Activated effector memory CD4-positive, alpha-beta T cell treated with anti-CD3 and anti-CD28 coated beads, Interleukin-2, amount 50 U/mL, for 16 hours (primary cell): ENCODE measurements at places on chromosomes 5 and 9.

- no peak for DNase-seq
These were observed 595.6 kb downstream of the CAAP1 start for GRCh38 chr9:26296910-26297572.

- DNase-seq = no peak
These were observed 207.1 kb downstream of the DCP2 start for GRCh38 chr5:113183694-113184093.

GRCh38 chr5:58453306-58453705 is 6.6 kb downstream of the PLK2 start:
- DNase-seq = no peak

- no peak for DNase-seq
These were observed 3.2 kb upstream of the FUBP3 start for GRCh38 chr9:130576176-130576575.

- no peak for DNase-seq
These were observed 41.9 kb upstream of the SLC36A1 start for GRCh38 chr5:151405334-151406160.

- DNase-seq = no peak
These were observed 362.7 kb downstream of the CSNK1G3 start for GRCh38 chr5:123874600-123875201.

DNA sequence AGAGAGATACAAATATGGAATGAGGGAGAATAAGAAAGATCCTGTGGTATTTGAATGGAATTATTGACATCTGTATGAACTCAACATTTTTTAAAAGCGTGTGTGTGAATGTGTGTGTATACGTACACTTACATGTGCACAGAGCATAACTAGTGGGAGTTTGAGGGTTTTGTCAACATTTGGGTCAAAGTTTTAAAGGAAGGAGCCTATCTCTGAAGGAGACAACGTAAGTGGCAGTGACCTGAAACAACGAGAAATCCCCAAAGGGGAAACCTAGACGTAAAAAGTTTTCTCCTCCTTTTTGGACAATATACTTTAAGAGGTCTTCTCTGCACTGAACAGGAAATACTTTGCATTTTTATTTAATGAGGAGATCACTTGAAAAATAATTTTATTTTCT is 40.2 kb upstream of the DTWD2 start:
- DNase-seq = no peak

DNA sequence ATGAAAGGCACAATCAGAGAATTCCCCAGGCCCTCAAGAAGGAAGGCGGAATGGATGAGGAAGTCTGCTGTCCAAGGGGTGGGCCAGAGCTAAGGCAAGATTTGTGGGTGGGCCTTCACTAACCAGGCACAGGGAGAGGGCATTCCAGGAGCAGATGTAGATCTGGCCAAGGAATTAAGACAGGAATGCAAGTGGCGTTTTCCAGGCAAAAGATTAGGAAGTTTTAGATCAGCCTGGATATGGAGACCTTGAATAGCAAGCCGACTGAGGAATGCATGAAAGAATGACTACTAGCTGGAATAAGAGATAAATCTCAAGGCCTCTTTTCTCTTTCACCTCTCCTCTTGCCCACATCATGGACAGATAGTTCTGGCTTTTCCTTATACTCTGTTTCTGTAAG is 68.5 kb downstream of the GHR start:
- DNase-seq = no peak

DNA sequence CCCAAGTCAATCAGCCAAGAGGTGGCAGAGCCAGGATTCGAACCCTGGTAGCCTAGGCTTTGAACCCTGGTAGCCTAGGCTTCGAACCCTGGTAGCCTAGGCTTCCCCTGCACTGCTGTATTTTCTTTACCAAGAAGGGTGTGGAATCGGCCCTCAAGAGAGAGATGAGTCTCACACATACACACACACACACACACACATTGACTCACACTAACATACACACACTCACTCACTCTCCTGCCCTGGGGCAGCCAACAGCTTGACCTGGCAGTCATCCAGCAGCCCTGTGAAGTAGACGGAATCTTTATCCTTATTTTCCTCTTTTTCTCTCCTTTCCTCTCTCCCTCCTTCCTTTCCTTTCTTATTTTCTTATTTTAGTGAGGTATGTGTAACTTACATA is 55.4 kb upstream of the RPL26L1 start:
- no peak for DNase-seq

DNA sequence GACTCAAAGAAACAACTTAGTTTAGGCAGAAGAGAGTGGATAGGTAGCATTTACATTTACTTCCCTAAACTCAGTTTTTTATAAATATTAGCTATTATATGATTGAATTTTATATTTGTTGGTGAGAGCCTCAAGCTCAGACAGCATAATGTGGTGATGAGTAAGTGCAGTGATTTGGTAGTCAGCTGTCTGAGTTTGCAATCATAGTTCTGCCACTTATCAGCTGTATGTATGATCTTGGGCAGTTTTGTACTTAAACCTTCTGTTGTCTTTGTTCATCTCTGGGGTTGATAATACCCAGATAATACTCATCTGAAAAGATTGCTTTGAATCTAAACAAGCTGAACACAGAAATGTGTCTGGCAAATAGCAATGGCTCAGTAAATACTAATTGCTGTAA is 108.8 kb downstream of the ANXA1 start:
- no peak for DNase-seq

- no peak for DNase-seq
These were observed 140.1 kb upstream of the ABCA1 start for GRCh38 chr9:105067895-105068580.

DNA sequence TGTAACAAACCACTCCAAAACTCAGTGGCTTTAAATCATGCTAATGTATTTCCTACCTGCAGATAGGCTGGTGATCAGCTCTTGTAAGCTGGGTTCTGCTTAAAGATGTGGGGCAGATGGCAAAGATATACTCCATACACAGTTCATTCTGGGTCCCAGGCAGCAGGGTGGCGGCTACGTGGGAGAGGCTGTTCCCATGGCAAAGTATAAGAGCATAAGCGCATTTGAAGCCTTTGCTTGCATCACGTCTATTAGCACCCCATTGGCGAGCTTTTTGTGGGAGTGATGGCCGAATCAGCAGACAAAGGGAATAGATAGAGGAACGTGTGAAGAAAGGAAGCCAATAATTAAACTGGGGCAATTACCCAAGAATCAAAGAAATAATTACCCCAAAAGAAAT is 523.1 kb downstream of the SPATA31D1 start:
- no peak for DNase-seq

DNA sequence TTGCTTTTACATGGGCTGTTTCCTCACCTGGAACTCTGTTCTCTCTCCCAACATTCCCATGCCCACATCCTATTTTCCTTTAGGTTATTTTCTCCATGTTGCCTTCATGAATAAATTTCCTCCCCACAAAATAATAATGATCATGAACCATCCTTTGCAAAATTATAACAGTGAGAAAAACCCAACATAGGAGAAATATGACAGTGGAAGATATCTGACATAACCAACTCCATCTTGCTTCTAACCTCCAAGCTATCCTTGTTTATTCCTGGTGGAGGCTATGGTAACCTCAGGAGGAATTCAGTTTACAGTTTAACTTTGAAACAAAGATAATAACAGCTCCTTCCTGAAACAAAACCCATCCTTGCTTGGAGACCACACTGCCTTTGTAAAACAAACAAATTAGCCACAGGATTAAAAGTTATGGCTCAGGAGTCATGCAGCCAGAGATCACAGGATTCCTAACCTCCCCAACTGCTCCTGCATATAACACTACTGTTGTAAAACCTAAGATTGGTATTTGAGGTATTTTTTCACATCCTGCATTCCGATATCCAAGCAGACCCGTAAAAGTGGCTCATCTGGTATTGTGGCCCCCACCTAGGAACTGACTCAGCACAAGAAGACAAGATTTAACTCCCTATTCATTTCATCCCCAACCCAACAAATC is 212.4 kb downstream of the TRIM32 start:
- no peak for DNase-seq

GRCh38 chr5:33372721-33373472 is 67.9 kb upstream of the TARS1 start:
- DNase-seq = no peak

DNA sequence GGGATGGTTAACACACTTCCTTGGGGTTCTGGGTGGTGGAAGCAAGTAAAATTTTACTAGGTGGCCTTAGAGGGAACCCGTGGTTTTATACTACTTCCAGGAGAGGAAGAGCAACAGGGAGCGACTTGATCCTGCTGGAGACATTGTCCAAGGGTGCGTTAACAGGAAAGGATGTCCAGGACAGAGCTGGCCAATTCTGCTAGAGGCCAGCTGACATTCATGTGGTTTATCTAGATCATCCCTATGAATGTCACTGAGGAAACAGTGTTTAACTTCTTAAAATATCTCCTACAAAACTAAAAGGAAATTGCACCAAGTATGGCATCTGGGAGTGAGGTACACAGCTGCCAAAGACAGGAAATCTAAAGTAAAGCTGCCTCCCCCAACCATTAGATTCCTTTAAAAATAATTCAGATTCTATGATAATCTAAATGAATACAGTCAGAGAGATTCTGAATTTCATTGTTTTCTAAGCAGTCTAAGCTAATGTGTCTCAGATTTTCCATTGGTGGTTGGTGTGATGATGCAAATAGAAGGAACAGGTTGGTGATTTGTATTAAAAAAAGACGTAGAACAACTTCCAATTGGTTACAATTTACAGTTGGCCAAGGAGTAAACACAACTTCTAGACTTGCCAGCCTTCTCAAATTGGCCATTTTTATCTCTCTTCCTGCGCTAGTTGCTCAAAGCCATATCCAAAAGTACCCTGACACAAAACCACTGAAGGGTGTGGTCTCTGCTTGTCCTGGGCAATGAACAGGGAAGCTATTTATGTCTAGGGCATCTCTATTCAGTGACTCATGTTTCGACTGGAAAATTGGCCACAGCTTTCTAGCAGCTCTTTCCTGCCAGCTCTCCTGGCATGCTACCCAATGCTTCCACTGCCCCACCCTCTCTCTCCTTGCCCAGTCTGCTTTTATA is 574.7 kb upstream of the MEF2C start:
- DNase-seq = no peak

GRCh38 chr5:71587766-71588532 is 809 bp downstream of the MCCC2 start:
- DNase-seq = peak; percentile 63

DNA sequence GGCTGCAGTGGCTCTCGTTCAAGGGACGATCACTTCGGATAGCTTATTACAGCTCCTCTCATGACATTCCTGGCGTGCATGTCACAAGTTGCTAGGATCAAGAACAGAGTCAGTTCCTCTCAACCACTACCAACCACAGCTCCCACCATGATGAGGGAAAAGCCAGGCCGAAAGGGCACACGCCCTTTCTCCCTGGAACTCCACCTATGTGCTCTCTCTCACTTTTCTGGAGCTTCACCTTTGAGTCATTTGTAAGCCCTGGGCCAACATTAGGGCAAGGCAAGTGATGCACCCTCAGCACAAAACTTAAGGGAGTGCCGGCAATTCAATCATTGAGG is 1.6 kb downstream of the SPACA9 start:
- DNase-seq = no peak

DNA sequence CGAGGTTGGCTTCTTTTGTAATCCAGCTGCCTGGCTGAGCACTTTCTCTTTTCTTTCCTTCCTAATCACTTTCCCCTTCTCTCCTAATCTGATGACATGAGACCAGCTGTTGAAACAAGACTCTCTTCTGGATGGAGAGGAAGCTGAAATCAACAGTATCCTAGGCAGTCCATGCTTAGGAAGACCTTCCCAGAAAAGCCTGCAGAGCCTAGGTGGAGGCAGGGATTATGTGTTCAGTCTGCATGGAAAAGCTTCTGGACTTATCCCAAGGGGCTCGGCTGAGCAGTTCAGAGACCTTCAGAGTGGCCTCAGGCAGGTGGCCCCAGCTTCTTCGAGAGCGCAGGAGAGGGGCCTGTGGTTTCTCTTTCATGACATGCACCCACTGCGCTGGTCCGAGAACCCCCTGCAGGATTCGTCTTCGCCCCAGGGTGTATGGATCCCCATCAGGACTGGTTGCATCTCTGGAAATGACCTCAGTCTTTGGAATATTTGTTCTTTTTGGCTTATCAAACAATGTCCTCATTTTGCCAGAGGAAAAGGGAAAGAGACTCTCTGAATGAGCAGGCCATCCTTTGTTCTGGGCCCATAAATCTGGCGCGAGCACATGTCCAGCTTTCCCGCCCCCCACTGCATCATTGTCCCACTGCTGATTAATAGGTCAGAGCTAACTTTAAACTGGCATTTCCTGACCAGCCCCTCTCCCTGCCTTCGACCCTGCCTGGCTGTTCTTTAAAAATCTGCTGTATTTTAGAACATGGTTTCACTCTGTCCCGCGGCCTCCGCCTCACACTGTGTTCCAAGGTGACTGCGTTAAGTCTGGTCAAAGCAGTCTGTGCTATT is 177.9 kb upstream of the KLF4 start:
- no peak for DNase-seq

GRCh38 chr5:80399526-80400239 is 8.2 kb upstream of the ZFYVE16 start:
- DNase-seq = no peak

GRCh38 chr5:171201310-171201709 is 107.7 kb upstream of the TLX3 start:
- DNase-seq = no peak

DNA sequence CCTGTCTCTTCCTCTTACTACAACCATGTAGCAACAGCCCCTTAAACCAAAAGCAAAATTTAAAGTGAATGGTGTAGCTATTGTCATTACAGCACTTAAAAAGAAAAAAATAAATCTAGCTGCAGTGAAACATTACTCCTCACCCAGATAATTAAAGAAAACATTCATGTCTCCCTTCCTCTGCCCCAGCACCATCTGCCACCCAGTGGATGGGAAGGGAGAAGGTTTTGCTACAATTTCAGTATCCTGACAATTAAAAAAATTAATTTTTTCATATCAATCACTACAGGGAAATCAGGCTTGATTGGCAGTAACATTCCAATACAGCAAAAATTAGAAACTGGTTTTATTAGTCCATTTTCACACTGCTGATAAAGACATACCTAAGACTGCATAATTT is 147.4 kb upstream of the PUM3 start:
- no peak for DNase-seq

DNA sequence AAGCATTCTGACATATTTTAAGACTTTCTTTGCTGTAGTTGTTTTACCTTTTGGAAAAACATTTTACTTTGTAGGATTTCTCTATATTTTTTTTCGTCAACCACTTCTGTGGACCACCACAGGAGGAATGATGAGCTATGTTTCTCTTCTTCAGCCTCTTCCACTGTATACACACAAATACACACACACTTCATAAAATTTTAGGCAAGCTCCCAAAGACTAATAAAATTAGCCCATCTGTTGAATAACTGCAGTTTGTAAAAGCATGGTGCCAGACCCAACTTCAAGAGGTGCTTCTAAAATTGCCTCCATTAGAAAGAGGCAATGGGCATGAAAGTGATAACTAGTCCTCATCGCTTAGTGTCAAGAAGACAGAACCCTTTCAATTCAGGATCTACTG is 4.1 kb upstream of the CEP120 start:
- DNase-seq = no peak

DNA sequence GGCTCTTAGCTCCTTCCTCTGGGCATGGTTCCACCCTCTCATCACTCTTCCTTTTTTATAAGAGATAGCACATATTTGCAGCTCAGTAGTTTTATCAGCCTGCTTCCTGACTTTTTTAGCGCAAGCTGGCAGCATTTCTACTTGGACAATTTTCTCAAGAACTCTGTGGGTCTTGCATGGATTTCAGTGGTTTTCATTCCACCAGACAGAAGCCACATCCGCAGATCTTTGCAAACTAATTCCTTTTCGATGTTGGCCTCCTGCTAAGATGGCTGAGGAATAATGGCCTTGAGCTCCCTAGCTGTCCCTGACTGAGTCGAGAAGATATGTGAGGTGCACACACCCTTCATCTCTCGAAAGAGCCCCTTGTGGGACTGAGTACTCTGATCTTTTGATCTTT is 49.5 kb downstream of the GALNT12 start:
- DNase-seq = no peak
